ENCODE measurements at places on chromosomes 4 and X. TPM values are rescaled to one million over a fixed set of nuclear protein-coding genes. Genes with fewer than 3 reads are reported as not detected.

Gene TRPC3
- total RNA-seq: under 0.01 TPM

Gene SPACA5
- total RNA-seq: not detected

Gene ABCG2
- 14.6 TPM for total RNA-seq

Gene TRAM1L1
- 3.3 TPM for total RNA-seq

Gene TMEM35A
- total RNA-seq: 5.1 TPM

Gene TCEAL7
- 58.9 TPM for total RNA-seq

Gene GPRASP1
- total RNA-seq: 7.3 TPM

Gene ARMCX5
- 17.5 TPM for total RNA-seq

Gene PCYT1B
- under 0.01 TPM for total RNA-seq

Gene CXCL11
- total RNA-seq: not detected

Gene REELD1
- total RNA-seq: not detected

Gene NUP54
- 65.7 TPM for total RNA-seq

Gene PDGFC
- total RNA-seq: 67.9 TPM

Gene MAML3
- total RNA-seq: 1.7 TPM

Gene TKTL2
- not detected for total RNA-seq

Gene ARHGAP36
- total RNA-seq: not detected

Gene TMPRSS11A
- total RNA-seq: not detected

Gene UGT2B10
- not detected for total RNA-seq

Gene PF4V1
- total RNA-seq: 10.2 TPM

Gene ASB12
- total RNA-seq: not detected

Gene XAGE3
- total RNA-seq: not detected

Gene METTL14
- 77.5 TPM for total RNA-seq

Gene GLOD5
- total RNA-seq: not detected

Gene KLHL4
- total RNA-seq: 4.4 TPM

Gene PLRG1
- total RNA-seq: 90.7 TPM

Gene NAT8L
- under 0.01 TPM for total RNA-seq

Gene CNKSR2
- total RNA-seq: 2.3 TPM

Gene RNF128
- 1.2 TPM for total RNA-seq

Gene SNCA
- total RNA-seq: 0.96 TPM

Gene CPXCR1
- not detected for total RNA-seq

Gene EVC
- 33.8 TPM for total RNA-seq

Gene ARSH
- not detected for total RNA-seq

Gene SMIM10
- 5.4 TPM for total RNA-seq

Gene GAGE2A
- not detected for total RNA-seq

Gene SSX2B
- total RNA-seq: not detected

Gene FUNDC2
- 59.8 TPM for total RNA-seq

Gene EDNRA
- 10.1 TPM for total RNA-seq

Gene DUSP9
- under 0.01 TPM for total RNA-seq

Gene AFF2
- 0.56 TPM for total RNA-seq

Gene LDB2
- 15.5 TPM for total RNA-seq

Gene CCDC120
- 0.19 TPM for total RNA-seq

Measured in regular cardiac myocyte (primary cell).